Activated naive CD8-positive, alpha-beta T cell treated with anti-CD3 and anti-CD28 coated beads for 36 hours (primary cell): ENCODE measurements at places on chromosomes 3 and 15. TPM values are rescaled to one million over a fixed set of nuclear protein-coding genes. Genes with fewer than 3 reads are reported as not detected.

Gene LSAMP
- total RNA-seq: not detected

Gene TMC3
- not detected for total RNA-seq

DNA sequence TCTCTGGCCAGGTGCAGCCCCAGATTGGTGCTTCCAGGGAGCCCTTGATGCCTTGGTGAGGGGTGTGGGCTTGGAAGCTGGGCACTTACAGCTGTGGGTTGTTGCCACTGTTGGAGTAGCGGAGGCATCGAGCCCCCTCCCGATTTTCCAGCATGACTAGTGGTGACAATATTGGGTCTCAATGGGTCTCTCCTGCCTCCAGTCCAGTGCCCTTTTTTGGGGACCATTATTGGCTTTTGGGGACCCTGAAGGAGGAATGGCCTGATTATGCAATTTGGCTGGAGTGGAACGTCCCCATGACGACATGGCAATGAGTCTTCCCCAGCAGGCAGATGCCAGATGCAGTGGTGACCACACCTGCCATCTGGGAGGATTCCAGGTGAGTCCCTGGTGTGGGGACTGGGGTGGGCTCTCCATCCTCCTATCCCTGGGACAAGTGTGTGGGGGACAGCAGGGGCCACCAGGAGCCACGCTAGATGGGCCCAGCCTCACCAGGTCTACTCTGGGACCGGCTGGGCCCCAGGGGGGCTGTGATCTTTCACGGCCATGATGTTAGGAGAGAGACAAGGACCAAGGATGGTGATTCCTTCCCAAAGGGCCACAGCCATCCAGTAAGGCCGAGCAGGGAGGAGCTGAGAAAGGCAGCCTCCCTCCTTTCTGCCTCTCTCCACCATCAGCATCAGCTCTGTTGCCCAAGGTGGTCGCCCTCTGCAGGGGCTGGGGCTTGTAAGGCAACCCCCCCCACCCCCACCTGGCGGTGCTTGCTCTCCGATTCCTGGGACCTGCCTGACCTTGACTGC lies 196.8 kb downstream of the GOLGA6L6 start:
- DNase-seq: no peak
- no peak overlapping the region for H3K4me3 ChIP-seq
- H3K27me3 ChIP-seq: no peaks in the 10 kb centered on the region

GRCh38 chr3:43097400-43098080 lies 8.3 kb downstream of the POMGNT2 start:
- H3K27ac ChIP-seq: no peak overlapping the region
- H3K27me3 ChIP-seq: no peaks in the 10 kb centered on the region
- H3K4me3 ChIP-seq: no peak overlapping the region
- peaks cover 1% of the 10 kb centered on the region for H3K36me3 ChIP-seq
- no peak for DNase-seq

DNA sequence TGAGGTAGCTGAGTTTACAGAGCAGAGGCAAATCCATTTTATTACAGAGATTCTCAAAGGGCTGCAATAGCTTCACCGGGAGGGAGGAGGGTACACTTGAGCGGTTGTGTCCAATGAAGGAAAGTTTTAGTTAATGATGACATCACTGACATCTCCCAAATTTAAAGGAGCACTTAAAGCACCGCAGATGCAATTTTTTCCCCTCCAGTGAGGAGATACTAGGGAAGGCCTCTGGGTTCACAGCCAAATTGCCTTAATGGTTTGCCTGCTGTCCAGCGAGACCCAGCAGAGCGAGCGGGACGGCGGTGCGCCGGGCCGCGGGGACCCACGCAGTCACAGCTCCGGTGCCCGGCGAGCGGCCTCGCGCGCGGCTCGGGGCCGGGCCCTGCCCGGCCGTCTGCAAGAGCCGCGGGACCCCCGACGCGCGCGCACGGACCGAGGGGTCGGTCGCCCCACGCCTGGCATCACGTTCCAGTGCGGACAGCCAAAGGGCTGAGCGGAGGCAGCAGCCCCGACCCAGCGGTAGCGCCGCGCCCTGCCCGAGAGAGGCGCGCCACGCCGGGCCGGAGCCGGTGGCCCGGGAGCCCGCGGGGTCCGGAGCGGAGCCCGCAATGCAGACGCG lies 160.5 kb upstream of the CHRNA7 start:
- peaks cover 7% of the 10 kb centered on the region for H3K4me1 ChIP-seq
- no peak for DNase-seq
- no peaks in the 10 kb centered on the region for H3K36me3 ChIP-seq
- no peak overlapping the region for H3K27ac ChIP-seq
- peak overlapping the region; percentile 72 for H3K4me3 ChIP-seq

- no peaks in the 10 kb centered on the region for H3K4me1 ChIP-seq
- H3K36me3 ChIP-seq: no peaks in the 10 kb centered on the region
- H3K4me3 ChIP-seq: no peak overlapping the region
- H3K27ac ChIP-seq: no peak overlapping the region
Observed at GRCh38 chr3:193894121-193894863, 241.7 kb upstream of the HES1 start.

DNA sequence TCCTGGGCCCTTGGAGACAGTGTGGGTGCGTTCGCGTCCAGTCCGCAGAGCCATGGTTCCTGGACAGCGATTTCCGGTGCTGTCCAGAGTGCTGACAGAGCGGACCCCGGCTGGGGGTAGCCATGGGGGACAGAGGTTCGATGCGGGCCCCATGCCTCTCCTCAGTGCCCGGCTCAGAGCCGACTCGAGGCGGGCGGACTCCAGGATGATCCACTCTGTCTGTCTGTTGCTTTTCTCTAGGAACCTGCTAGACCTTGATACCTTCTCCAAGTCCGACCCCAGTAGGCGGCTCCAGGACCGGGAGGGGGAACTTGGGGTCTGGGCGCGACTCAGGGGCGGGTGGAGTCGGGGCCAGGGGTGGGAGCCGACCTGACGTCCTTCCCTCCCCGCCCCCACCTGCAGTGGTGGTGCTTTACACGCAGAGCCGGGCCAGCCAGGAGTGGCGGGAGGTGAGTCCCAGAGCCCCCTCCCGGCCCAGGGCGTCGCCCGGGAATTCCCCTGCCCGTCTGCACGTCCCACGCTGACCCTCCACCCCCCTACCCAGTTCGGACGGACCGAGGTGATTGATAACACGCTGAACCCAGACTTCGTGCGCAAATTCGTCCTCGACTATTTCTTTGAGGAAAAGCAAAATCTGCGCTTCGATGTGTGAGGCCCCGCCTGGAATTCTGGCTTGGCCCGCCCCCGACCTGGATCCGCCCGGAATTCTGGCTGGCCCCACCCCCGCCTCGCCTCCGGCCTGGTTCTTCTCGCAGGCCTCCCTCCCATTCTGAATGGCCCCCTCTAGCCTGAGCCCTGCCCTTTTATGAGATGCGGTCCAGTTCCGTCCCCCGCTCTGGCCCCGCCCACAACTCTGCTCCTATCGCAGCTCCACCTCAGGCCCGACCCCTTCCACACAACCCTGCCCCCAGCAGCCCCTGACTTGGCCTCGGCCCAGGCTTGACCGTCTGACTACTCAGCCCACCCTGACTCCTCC lies 1.0 kb downstream of the CPNE9 start:
- H3K4me1 ChIP-seq: peaks cover 2% of the 10 kb centered on the region
- H3K27me3 ChIP-seq: peaks cover 31% of the 10 kb centered on the region
- peak overlapping the region; percentile 45 for H3K4me3 ChIP-seq
- H3K36me3 ChIP-seq: peaks cover 19% of the 10 kb centered on the region

Gene MOBP
- not detected for total RNA-seq

DNA sequence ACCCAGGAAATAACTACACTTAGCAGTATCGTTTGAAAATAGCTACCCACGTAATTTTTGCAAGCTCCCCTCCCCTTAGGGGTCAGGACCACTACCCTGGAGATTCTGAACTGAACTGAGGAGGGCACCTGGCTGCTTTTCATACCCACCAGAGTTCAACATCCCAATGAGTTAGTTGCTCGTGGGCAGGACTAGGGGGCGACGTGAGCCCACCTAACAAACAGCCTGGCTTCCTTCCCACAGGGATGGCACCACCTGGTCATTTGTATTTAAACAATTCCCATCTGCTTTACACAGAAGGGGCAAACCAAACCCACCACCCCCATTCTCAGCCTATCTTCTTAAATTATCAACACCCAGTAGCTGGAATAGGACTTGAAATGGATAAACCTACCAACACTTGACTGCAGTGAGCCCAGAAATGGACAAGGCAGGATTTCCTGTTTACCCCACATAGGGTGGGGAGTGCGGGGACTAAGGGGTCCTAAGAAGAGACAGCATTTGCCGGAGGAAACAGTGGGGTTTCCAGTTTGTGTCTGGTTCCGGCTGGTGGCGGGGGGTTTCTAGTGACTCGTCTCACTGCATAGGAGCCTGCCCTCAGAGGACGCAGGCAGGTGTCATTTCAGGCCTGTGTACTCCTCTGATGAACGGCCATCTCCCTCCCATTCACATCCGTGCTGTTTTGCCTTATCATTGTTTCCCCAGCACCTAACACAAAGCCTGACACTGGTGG lies 11.6 kb upstream of the VGLL4 start:
- H3K36me3 ChIP-seq: no peaks in the 10 kb centered on the region
- H3K4me1 ChIP-seq: peaks cover 17% of the 10 kb centered on the region
- H3K4me3 ChIP-seq: no peak overlapping the region
- no peaks in the 10 kb centered on the region for H3K27me3 ChIP-seq
- DNase-seq: peak; percentile 26

Gene ASB14
- total RNA-seq: not detected

Gene C3orf52
- 3.4 TPM for total RNA-seq

Gene FGF7
- total RNA-seq: not detected

Gene RASGRP1
- 42.7 TPM for total RNA-seq

DNA sequence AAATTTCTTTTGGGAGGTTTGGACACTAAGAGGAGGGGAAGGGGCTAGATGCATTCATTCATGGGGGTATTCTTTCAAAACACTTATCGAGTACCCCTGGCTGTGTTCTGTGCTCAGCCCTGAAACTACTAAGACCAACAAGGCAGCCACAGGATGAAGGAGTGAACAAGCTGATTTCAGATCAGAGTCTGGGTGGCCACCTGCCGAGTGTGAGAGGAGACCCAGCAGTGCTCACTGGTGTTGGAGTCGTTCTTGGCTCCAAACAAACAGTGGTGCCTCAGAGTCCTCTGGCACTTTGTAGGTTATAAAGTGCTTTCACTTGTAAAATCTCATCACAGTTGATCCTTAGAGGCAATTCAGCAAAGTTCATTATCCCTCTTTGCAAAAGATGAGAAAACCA lies 48.8 kb upstream of the CMTM8 start:
- DNase-seq: no peak
- H3K4me1 ChIP-seq: no peaks in the 10 kb centered on the region
- no peak overlapping the region for H3K4me3 ChIP-seq
- H3K27ac ChIP-seq: no peak overlapping the region

- H3K36me3 ChIP-seq: no peaks in the 10 kb centered on the region
- no peaks in the 10 kb centered on the region for H3K27me3 ChIP-seq
- DNase-seq: no peak
- no peak overlapping the region for H3K27ac ChIP-seq
- H3K4me1 ChIP-seq: peaks cover 21% of the 10 kb centered on the region
Observed at GRCh38 chr3:49606427-49606826, 52.1 kb downstream of the BSN start.

DNA sequence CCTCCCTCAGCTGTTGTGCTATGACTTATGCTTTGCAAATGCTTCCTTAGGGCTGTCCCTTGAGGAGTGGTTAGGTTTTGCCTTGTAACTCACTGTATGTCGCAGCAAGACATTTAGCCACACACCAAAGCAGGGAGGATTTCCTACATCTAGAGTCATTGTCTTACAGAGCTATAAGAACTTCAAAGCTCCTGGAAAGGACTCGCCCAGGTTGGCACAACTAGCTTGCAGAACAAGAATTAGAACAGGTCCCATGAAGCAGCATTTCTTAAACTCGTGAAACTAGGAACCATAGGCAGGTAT lies 19.4 kb upstream of the ACAP2 start:
- peaks cover 7% of the 10 kb centered on the region for H3K4me1 ChIP-seq
- H3K4me3 ChIP-seq: no peak overlapping the region
- DNase-seq: no peak
- H3K27me3 ChIP-seq: no peaks in the 10 kb centered on the region
- H3K27ac ChIP-seq: no peak overlapping the region

DNA sequence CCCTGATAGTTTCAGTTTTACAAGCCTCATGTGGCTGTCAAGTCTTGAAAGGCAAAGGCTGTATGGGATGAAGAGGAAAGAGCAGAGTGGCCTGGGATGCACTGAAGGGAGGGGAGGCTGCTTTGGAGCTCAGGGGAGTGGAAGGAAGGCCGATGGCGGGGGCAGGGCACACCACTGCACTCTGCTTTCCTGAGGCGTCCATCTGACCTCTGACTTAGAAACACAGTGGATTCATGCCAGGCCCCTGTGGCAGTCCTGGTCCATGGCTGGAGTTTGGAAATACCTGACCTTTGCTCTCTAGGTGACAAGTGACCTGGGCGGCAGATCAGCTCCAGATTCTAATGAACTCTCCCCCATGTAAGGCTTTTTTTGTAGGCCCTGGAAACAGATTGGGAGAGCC lies 19.0 kb downstream of the FAH start:
- H3K27ac ChIP-seq: no peak overlapping the region
- DNase-seq: no peak
- peaks cover 1% of the 10 kb centered on the region for H3K4me1 ChIP-seq
- peaks cover 8% of the 10 kb centered on the region for H3K36me3 ChIP-seq
- H3K27me3 ChIP-seq: no peaks in the 10 kb centered on the region

DNA sequence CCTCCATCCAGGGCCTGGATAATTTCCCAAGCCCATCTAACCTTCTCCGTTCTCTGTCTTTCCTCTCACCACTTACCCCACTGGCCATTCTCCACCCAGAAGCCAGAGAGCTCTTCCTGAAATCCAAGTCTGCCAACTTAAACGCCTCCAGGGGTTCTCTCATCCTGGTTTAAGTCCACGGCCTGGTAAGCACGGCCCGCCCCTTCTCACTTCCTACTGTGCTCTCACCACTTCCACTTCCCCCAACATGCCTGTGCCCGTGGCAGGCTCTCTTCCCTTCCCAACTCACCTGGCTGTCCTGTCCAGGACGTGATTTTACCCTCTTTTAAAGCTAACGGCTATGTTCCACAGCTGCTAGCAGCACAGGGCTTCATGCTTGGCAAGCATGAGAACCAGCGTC lies 1.7 kb upstream of the CX3CR1 start:
- peaks cover 9% of the 10 kb centered on the region for H3K4me1 ChIP-seq
- no peak for DNase-seq
- H3K36me3 ChIP-seq: no peaks in the 10 kb centered on the region
- peak overlapping the region; percentile 21 for H3K27ac ChIP-seq
- no peaks in the 10 kb centered on the region for H3K27me3 ChIP-seq
- H3K4me3 ChIP-seq: no peak overlapping the region

DNA sequence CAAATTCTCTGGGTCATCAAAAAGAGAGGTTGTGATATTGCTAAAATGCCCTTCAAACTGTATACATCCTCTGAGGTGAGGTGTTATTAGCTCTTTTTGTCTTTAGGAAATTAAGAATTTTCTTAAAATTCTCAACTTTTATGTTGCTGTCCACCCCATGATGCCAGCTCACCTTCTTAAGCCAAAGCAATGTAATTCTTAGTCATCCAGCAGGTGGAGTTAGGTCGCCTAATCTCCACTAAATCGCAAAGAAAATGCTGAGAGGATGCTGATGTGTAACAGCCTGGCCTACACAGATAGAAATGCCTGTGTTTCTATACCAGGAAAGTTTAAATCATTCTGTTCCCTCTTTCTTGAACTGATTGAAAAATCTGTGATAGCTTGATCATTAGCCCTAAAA lies 770.2 kb upstream of the ALCAM start:
- H3K27ac ChIP-seq: no peak overlapping the region
- no peak overlapping the region for H3K4me3 ChIP-seq
- DNase-seq: no peak
- H3K4me1 ChIP-seq: peaks cover 2% of the 10 kb centered on the region

Gene INO80
- total RNA-seq: 26.1 TPM

Gene TP63
- total RNA-seq: not detected

GRCh38 chr15:88907111-88907510 lies 6.1 kb downstream of the MFGE8 start:
- no peak for DNase-seq
- H3K27me3 ChIP-seq: no peaks in the 10 kb centered on the region
- H3K4me1 ChIP-seq: peaks cover 43% of the 10 kb centered on the region
- no peak overlapping the region for H3K4me3 ChIP-seq
- peaks cover 2% of the 10 kb centered on the region for H3K36me3 ChIP-seq

Gene OIP5
- total RNA-seq: 21.6 TPM
